ENCODE measurements at places on chromosomes 1 and 21.

- DNase-seq = no peak
These were observed 41.8 kb downstream of the MAP3K7CL start for GRCh38 chr21:29172282-29172681.

DNA sequence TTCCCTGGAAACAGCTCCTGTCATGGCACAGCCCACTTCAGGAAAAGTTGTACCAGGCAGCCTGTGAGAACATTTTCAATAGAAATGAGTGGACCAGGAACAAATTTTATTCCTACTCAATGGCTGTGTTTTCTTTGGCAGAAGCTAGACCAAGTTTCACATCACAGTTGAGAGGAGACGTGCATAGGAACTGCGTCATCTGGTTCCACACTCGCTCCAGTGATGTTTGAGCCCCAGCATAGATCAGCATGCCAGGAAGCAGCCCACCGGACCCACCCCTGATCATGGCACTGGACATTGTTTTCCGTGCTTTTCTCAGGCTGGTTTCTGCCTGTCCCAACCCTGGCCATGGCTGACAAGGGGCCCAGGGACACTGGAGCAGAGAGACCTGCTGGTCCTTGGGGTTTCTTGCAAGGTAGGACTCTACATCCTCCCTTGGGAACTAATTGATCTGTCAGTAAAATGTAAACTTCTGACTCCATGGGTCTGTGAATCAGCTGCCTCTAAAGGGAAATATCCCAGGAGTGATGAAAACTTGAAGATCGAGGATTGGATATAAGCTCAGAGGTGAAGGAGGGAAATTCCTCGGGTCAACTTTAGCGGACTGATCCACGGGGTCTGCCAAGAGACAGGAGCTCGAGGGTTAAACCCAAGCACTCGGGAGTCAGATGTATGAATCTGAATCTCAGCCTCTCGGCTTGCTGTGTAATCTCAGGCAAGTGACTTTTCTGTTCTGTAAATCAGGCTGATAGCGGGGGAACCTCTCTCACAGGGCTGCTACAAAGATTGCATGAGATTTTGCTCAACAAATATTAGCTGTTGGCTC, 35.7 kb downstream of the NEK2 start:
- no peak for DNase-seq

DNA sequence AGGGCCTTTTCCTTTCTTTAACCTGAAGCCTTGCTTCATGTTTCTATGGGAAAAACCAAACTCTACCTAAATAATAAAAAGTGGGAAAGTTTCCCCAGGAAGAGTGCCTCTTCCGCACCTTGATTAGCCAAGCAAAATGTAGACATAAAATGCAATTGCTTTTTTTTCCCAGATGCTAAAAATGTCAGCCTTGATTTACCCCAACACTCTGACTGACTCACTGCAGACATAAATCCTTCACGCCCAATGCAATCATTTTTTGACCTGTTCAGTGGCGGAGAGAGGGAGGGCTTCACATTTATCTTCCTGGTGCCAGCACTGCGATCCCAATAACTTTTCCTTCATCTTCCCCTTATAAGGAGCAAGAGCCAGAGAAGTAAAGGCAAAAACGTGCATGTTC, 261.5 kb downstream of the SEC16B start:
- DNase-seq = no peak

- no peak for DNase-seq
These were observed 127.0 kb downstream of the LTN1 start for GRCh38 chr21:28865488-28866186.

DNA sequence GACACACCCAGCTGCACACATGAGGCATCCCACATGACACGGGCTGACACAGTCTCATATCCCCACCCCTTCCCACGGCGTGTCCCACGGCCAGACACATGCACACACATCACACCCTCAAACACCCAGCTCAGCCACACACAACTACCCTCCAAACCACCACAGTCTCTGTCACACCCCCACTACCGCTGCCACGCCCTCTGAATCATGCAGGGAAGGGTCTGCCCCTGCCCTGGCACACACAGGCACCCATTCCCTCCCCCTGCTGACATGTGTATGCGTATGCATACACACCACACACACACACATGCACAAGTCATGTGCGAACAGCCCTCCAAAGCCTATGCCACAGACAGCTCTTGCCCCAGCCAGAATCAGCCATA, 22.6 kb downstream of the PODN start:
- no peak for DNase-seq

- peak; percentile 61 for DNase-seq
These were observed at the start of gene FHAD1 for GRCh38 chr1:15246960-15247614. Gene FHAD1 (plus strand): TSS chr1:15247223. CDS start chr1:15251785, 4,562 bp downstream.

DNA sequence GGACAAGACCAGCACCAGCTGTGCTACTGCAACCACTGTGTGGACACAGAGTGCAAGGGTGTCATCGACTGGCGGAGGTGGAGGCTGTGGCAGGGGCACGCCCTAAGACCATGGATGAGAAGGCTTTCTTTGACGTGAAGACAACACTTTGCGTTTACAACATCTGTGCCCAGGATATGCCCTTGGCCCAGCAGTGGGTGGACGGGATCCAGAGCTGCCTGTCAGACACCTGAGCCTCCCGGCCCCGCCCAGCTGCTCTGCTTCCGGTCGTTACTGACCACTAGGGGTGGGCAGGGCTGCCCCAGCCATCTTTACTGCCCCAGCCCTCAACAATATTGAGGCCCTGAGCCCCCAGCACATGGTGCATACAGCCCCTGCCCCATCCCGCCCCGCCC, 21.4 kb upstream of the NPPB start:
- DNase-seq = no peak

DNA sequence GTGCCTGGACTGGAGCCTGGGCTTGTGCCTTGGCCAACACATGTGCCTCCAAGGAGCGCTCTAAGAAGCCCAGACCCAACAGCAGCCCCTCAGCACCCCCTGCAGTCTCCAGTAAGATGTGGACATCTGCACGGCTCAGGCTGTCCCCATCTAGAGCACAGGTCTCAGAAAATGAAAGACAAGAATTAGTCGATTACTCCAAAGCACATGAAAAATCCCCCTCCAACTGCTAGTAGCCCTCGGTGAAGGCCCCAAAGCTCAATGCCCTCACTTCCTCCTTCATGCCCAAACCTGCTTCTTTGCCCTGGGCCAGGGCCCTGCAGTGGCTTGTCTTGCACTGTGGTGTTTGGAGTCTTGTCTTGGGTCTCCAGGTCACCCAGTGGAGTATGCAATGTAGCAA, 21.9 kb upstream of the ERO1B start:
- DNase-seq = no peak

GRCh38 chr1:160308451-160309184, 23.7 kb upstream of the PEX19 start:
- no peak for DNase-seq

- DNase-seq = no peak
These were observed 24.0 kb upstream of the QSOX1 start for GRCh38 chr1:180130651-180131050.

GRCh38 chr1:184734980-184735379, 19.7 kb downstream of the EDEM3 start:
- no peak for DNase-seq

- no peak for DNase-seq
These were observed 183.8 kb downstream of the LMO4 start for GRCh38 chr1:87512431-87512830.

DNA sequence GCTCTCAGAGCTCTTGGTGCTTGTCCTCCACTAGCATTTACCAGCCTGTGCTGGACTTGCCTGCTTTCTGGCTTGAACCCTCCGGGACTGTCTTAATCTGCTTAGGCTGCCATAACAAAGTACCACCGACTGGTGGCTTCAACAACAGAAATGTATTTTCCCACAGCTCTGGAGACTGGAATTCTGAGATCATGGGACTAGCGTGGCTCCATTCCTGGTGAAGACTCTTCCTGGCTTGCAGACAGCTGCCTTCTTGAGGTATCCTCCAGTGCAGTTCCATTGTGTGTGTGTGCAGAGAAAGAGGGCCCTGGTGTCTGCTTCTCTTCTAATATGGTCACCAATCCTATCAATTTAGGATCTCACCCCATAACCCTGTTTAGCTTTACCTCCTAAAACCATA, 22.0 kb upstream of the RCAN1 start:
- no peak for DNase-seq

DNA sequence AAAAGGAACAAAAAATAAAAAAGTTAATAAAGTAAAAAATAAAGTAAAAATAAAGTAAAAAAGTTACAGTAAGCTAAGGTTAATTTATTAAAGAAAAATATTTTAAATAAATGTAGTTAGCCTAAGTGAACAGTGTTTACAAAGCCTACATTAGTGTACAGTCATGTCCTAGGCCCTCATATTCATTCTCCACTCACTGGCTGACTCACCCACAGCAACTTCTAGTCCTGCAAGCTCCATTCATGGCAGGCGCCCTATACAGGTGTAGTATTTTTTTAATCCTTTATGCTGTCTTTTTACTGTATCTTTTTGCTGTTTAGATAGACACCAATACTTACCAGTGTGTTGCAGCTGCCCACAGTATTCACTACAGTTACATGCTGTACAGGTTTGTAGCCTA, 12.4 kb downstream of the ADAR start:
- DNase-seq = no peak

GRCh38 chr1:67947114-67947513, 103.3 kb downstream of the DIRAS3 start:
- DNase-seq = no peak

GRCh38 chr1:145858238-145858900, 512 bp downstream of the PIAS3 start:
- DNase-seq = peak; percentile 63
